ENCODE measurements at places on chromosomes 2 and 18. TPM values are rescaled to one million over a fixed set of nuclear protein-coding genes. Genes with fewer than 3 reads are reported as not detected.

The GRB14 gene
- 4.4 TPM for total RNA-seq

DNA sequence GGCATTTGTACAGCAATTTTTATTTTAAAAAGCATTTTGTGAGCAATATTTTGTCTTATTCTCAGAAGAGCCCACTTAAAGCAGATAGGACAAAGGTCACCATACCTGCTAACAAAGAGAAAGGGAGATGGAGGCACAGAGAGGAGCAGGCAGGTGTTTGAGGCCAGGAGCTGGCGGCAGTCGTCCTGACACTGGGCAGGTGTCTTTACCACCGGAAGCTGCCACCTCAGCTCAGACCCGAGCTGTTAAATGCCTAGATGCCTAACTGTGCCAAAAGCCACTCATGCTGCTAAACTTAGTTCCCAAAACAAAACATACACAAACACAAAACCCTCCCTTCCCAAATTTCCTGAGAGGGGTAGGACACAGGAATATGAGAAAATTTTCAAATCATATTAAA is 120.9 kb downstream of the CNTNAP5 start:
- no peaks in the 10 kb centered on the region for H3K27me3 ChIP-seq
- H3K27ac ChIP-seq, result no peak overlapping the region
- H3K36me3 ChIP-seq, result no peaks in the 10 kb centered on the region
- H3K4me3 ChIP-seq, result no peak overlapping the region
- no peaks in the 10 kb centered on the region for H3K4me1 ChIP-seq

DNA sequence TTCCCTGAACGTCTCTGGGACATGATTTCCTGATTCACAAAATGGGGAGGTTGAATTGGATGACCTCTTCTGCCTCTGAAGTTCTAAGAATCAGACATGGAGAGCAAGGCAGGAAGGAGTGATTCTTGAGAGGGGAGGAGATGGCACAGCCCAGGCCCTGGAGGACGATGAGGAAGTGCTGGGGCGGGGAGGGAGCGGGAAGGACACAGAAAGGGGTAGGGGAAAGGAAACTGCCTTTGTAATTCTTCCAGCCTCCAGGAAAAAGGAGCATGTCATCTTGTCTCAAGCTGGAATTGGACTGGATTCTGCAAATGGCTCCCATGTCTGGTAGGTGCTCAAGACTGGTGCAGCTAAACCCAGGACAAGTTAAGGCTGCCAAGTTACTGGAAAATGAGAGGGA is 97.0 kb upstream of the NCK2 start:
- H3K4me1 ChIP-seq, result no peaks in the 10 kb centered on the region
- no peak for DNase-seq
- H3K27ac ChIP-seq, result no peak overlapping the region
- no peaks in the 10 kb centered on the region for H3K27me3 ChIP-seq

DNA sequence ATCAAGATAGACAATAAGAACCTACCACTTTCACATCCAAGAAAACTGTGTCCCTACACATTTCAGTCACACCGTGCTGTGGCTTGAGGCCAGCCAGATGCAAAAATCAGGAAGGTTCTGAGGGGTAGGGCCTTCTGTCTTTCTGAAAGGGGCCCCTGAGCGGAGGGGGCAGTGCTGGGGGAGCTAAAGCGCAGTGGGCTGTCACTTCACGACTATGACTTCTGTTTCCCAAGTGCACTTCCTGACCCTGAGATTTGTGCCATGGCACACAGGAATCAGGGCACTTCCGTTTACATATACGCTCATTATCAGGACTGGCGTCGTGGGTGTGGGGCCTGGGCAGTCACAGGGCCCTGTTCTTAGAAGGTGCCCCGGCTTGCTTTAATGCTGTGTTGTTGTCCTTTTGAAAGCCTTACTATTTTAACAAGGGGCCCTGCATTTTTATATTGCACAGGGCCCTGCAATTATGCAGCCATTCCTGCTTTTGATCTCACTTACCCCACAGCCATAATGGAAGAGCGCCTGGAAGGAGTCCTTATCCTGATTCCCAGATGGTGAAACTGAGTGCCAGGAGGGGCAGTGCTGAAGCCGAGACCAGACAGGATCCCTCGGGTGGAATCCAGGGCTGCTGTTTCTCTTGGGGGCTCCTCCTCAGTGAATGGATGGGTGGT is 620 bp downstream of the NGEF start:
- no peak overlapping the region for H3K27ac ChIP-seq
- DNase-seq, result no peak
- H3K4me3 ChIP-seq, result no peak overlapping the region
- H3K27me3 ChIP-seq, result no peaks in the 10 kb centered on the region
- H3K4me1 ChIP-seq, result no peaks in the 10 kb centered on the region
- H3K36me3 ChIP-seq, result no peaks in the 10 kb centered on the region

DNA sequence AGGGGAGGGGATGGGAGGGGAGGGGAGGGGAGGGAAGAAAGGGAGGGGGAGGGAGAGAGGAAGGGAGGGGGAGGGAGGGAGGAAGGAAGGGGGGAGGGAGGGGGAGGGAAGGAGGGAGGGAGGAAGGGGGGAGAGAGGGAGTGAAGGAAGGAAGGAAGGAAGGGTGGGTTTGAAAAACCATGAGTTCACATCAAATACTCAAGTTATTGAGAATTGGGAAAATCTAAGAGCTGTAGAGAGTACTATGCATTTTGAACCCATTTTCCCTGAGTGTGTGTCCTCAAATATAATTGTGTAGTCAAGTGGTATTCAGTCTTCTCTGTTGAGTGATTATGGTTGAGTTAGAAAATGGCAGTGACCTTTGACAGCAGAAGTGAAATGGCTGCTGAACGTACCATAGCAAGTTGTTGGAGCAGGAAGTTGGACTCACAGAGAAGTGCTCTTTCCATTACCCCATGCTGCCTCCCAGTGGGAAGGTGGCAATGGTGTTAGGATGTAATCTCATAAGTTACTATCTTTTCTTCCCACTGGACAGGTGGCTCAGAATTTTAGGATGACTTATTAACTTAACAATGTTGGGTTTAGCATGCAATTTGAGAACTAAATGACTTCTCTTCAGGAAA is 214.6 kb downstream of the SETBP1 start:
- no peak for DNase-seq
- H3K27ac ChIP-seq, result no peak overlapping the region
- H3K4me3 ChIP-seq, result no peak overlapping the region
- H3K27me3 ChIP-seq, result no peaks in the 10 kb centered on the region
- no peaks in the 10 kb centered on the region for H3K36me3 ChIP-seq
- no peaks in the 10 kb centered on the region for H3K4me1 ChIP-seq

DNA sequence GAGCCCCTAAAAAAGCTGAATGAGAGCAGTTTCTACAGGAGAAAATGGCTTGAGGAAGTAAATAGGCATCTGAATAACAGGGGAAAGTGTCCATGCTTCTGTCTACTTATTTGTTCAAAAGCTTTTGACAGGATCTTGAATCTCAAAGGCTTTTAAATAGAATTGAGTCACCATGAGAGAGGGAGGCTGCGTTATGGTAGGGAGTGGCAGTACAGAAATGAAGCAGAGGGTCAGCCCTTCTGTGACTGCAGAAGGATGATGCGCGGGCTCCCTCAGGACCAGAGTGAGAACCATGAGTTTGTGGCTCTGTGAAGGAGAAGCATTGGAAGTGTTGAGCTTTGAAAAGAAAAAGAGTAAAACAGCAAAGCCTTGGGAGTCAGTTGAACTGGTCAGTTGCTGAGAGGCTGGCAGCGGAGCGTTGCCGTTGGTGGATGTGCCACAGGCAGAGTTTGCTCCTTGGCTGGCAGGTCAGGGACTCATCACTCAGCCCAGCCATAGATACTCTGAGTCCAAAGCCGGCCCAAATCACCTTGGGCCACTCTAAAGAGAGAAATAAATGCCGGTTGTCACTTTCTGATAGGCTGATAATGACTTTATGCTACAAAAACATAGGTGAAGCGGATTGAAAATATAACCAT is 17.4 kb downstream of the COPS7B start:
- H3K4me3 ChIP-seq, result no peak overlapping the region
- H3K36me3 ChIP-seq, result no peaks in the 10 kb centered on the region
- no peaks in the 10 kb centered on the region for H3K4me1 ChIP-seq
- H3K27ac ChIP-seq, result no peak overlapping the region

GRCh38 chr18:48186861-48187260 is 222.3 kb downstream of the ZBTB7C start:
- H3K4me1 ChIP-seq, result no peaks in the 10 kb centered on the region
- H3K4me3 ChIP-seq, result no peak overlapping the region
- DNase-seq, result no peak
- H3K27me3 ChIP-seq, result no peaks in the 10 kb centered on the region
- H3K27ac ChIP-seq, result no peak overlapping the region

DNA sequence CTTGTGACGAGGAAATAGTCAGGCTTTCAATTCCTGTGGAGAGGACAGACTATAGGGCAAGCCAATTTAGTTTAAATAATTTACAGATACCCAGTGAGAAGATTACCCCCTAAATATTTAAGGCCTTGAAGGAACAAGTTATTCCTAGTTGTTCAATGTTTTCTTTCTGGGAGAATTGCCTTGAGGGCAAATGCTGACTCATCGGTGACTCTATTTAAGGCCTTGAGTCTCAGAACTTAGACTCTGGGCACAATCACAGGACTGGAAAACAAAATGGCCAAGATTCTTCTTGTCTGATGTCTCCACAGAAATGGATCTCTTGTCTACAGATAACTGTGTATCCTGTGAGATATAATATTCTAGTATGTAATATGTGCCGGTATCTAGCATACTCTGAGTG is 467.1 kb downstream of the SUCLG1 start:
- H3K4me1 ChIP-seq, result no peaks in the 10 kb centered on the region
- no peak overlapping the region for H3K4me3 ChIP-seq
- no peaks in the 10 kb centered on the region for H3K27me3 ChIP-seq
- H3K36me3 ChIP-seq, result no peaks in the 10 kb centered on the region
- no peak for DNase-seq

DNA sequence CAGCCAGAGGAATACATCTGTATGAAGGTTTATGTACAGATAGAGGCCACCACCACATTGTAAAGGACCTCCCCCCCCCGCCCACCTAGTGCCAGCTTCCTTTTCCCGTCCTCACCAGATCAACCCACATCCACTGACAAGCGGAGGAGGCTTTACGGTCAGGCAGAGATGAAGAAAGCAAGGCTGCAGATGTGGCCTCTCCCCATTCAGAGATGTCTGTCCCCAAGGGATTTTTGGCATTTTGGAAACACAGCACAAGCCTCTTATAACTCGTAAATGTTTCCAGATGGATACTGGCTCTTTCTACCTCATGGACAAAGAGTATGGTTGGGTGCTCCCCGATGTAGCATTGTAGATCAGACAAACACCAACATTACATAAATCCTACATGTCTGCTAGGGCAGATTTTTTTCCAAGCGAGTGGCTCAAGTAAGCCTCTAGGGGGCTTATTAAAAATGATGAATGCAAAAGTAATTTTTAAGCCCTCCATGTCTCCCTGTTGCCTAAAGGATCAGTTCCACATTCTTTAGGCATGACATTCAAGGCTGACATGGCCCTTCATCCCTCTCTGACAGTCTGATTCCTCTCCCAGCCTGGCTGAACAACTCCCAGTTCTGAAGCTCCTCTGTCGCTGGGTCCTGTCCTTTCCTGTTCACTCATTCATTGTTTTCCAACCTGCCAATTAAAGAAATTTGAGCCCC is 11.7 kb downstream of the VIT start:
- H3K4me3 ChIP-seq, result no peak overlapping the region
- no peak overlapping the region for H3K27ac ChIP-seq
- H3K4me1 ChIP-seq, result no peaks in the 10 kb centered on the region
- no peaks in the 10 kb centered on the region for H3K27me3 ChIP-seq
- DNase-seq, result no peak

- no peak for DNase-seq
- no peaks in the 10 kb centered on the region for H3K27me3 ChIP-seq
- H3K4me3 ChIP-seq, result no peak overlapping the region
- H3K27ac ChIP-seq, result no peak overlapping the region
Observed at GRCh38 chr2:150977296-150977695, 284.4 kb downstream of the RBM43 start.

- H3K36me3 ChIP-seq, result no peaks in the 10 kb centered on the region
- H3K27me3 ChIP-seq, result no peaks in the 10 kb centered on the region
- H3K4me1 ChIP-seq, result no peaks in the 10 kb centered on the region
- H3K27ac ChIP-seq, result peak overlapping the region; percentile 69
Observed at GRCh38 chr2:48448274-48449061, 81.5 kb upstream of the STON1 start.

DNA sequence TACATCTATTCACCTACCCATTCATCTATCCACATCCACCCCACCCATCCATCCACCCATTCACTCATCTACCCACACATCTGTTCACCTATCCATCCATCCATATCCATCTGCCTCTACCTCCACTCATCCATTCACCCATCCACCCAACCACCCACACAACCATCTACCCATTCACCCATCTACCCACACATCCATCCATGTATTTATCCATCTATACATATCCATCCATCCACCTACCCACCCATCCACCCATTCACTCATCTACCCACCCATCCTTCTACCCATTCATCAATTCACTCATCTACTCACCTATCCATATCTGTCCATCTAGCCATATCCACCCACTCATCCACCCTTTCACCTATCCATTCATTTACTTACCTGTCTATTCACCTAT is 187.6 kb downstream of the ASB1 start:
- no peak overlapping the region for H3K27ac ChIP-seq
- H3K4me1 ChIP-seq, result no peaks in the 10 kb centered on the region
- H3K27me3 ChIP-seq, result no peaks in the 10 kb centered on the region
- H3K4me3 ChIP-seq, result no peak overlapping the region

- H3K27me3 ChIP-seq, result no peaks in the 10 kb centered on the region
- DNase-seq, result no peak
- no peaks in the 10 kb centered on the region for H3K36me3 ChIP-seq
- H3K4me3 ChIP-seq, result no peak overlapping the region
Observed at GRCh38 chr2:237459741-237460174, 27.3 kb upstream of the MLPH start.

DNA sequence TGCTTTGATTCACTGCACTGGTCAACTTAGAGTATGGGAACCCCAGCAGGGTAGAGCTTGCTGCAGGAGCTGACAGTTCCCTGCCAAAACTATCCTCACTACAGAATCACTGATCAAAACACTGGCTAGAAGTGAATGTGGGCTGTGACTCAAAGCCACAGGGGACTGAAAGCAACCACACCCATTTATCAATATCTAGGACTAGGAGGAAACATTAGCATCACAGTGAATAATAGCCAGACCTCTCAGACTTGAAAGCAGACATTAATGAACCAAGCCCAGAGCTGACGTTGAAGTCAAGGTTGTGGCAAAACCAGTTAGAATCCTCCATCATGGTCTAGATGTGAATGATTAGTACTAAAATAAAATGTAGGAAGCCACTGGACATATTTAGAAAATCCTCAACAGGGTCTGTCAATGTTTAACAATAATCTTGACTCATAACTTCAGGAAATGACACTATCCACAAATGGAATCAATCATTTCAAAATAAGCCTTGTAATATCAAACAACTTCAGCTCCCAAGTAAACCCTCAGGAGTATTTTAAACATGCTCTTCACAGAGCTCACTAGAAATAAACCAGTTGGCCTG is 131.4 kb downstream of the CDH20 start:
- H3K27me3 ChIP-seq, result no peaks in the 10 kb centered on the region
- no peak for DNase-seq
- no peak overlapping the region for H3K27ac ChIP-seq
- H3K4me3 ChIP-seq, result no peak overlapping the region
- no peaks in the 10 kb centered on the region for H3K36me3 ChIP-seq
- H3K4me1 ChIP-seq, result no peaks in the 10 kb centered on the region

GRCh38 chr18:8625461-8626092 is 16.3 kb downstream of the RAB12 start:
- H3K36me3 ChIP-seq, result no peaks in the 10 kb centered on the region
- no peak for DNase-seq
- peaks cover 3% of the 10 kb centered on the region for H3K4me1 ChIP-seq
- no peaks in the 10 kb centered on the region for H3K27me3 ChIP-seq

All from uterus (tissue), 4 donors.